ENCODE measurements at places on chromosomes 1 and 21.
A peak's percentile ranks its signal among the peaks of the same experiment; 100 is the strongest.

- no peak for DNase-seq
Observed at GRCh38 chr1:115426231-115426771, 88.3 kb upstream of the NGF start.

DNA sequence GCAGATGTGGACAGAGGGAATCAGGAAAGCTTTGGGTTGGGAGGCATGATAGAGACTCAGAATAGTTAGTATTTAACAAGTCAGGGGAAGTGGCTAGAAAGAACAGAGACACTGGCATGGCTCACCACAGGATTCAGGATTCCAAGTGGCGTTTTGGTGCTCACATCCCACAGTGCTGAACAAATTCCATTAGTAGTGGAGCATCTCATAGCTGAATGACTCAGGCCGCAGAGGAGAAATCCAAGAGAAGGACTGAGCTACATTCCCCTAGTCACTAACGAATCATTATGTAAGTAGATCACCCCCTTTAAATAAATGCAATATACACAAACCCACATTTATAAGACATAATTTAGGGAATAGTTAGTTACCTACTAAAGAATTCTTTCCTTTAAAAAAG lies 5.0 kb upstream of the KCNJ9 start:
- no peak for DNase-seq

GRCh38 chr1:105437847-105438246 lies 1618.6 kb upstream of the PRMT6 start:
- no peak for DNase-seq

DNA sequence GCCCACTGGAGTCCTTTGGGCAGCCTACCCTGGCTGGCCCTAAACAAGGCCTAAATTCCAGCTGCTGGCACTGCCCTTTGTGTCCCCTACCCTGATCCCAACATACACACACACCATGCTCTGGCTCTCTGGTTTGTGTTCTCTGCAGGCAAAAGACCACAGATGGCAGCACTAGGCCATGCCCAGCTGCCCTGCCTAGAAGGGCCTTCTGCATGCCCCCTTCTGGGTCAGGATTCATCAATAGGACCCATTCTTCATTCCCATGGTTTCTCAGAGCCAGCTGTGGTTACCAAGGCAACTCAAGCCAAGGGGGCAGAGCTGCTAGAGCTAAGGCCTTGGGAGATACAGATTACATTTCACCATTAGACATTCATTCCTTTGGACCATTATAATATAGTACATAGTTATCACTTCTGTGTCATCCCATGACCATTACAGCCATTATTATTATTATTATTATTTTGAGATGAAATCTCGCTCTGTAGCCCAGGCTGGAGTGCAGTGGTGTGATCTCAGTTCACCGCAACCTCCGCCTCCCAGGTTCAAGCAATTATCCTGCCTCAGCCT lies 17.5 kb downstream of the ASAP3 start:
- no peak for DNase-seq

DNA sequence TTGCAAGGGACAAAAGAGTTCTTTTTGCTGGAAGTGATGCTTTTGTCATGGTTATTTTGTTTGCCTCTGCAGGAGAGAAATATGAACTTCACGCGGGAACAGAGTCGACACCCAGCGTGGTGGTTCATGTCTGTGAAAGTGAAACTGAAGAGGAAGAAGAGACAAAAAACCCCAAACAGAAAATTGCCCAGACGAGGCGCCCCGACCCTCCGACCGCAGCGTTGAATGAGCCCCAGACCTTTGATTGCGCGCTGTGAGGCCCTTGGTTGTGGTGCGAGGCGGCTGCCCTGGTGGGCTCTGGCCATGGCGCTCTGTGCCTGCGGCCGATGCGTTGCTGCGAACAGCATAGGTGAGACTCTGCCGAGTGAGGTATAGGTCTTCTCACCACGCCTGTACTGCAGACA lies 20.9 kb upstream of the NCMAP start:
- DNase-seq = peak; percentile 68

- no peak for DNase-seq
Observed at GRCh38 chr1:111739925-111740765, 950 bp upstream of the INKA2 start.

GRCh38 chr21:21102896-21103295 lies 104.7 kb downstream of the NCAM2 start:
- no peak for DNase-seq

- no peak for DNase-seq
Observed at GRCh38 chr1:94846308-94846707, 26.2 kb downstream of the SLC44A3 start.

DNA sequence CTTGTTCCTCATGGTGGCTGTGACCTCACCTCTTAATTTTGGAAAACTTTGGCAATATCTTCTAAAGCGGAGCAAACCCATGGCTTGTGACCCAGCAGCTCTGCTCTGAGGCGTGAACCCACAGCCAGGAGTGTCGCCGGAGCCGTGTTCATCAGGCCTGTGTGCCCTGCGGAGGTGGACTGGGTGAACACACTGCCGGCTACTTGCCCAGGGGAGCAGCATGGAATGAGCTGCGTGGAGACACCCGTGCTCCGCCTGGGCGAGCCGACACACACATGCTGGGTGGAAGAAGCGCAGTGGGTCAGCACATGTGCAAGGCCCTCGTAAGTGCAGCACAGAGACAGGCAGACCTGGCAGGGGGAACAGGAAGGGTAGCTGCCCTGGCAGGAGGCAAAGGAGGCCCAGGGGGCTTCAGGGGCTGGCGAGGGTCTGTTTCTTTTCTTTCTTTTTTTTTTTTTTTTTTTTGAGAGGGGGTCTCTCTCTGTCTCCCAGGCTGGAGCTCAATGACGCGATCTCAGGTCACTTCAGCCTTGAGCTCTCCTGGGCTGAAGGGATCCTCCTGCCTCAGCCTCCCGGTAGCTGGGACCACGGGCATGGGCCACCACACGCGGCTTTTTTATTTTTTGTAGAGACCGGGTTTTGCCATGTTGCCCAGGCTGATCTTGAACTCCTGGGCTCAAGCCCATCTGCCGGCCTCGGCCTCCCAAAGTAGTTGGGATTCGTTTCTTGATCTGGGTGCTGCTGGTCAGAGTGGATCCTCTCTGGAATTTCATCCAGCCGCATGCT lies 41.8 kb downstream of the AGPAT3 start:
- no peak for DNase-seq

DNA sequence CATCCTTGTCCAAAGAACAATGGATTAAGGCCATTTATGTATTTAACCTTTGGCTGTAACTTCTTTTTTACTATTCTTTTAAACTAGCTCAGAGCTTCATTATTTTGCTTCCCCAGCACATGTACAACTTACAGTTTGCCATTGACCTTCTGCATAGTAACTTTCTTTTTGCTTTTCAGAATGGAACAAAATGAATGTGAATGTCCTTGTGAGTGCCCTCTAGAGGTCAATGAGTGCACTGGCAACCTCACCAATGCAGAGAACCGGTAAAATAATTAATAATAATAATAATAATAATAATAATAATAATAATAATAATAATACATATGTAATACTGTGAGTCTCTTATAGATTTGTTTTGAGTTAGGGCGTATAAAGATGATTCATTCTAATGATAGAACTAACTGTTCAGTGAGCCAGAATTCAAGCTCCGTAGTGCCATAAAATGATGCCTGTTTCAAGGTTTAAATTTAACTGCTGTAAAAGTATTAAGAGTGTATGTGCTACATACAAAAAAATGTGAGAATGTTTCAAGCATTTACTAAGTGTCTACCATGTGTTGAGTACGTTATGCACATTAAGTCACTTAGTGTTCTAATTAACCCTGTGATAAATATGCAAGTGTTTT lies 69.0 kb upstream of the RAVER2 start:
- DNase-seq = peak; percentile 26

GRCh38 chr1:6935361-6935883 lies 150.2 kb downstream of the CAMTA1 start:
- DNase-seq = no peak

GRCh38 chr1:245153552-245154428 lies 995 bp upstream of the KIF26B start:
- DNase-seq = peak; percentile 48

DNA sequence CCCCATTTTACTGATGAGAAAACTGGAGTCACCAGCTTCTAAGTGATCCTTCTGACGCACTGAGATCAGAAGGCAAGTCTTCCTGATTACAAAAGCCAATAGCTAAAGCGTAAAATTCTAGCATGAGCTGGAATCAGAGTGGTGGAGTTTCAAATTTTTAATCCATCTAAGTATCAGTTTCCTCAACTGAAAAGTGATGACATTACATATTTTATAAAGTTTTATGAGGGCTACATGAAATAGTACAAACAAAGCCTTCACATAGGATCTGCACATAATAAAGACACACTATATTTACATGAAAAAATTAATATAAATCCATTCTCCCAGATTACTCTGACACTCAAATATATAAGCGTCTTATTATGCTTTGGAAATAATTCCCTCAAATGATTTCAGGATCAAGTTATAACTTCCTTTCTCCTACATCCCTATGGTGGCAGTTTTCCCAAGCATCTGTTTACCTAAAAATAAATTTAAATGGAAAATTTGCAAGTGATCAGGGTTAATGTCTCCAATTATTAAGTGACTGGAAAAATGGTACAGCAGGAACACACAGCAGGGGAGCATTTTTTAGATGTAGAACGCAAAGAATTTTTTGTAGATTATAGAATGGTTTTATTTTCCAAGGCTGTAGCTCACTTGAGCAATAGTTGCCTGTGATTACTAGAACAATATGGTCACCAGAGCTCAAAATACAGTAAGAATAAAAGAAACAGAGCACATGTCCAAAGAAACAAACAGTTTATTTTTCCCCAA lies 490.4 kb upstream of the C1orf87 start:
- DNase-seq = no peak

DNA sequence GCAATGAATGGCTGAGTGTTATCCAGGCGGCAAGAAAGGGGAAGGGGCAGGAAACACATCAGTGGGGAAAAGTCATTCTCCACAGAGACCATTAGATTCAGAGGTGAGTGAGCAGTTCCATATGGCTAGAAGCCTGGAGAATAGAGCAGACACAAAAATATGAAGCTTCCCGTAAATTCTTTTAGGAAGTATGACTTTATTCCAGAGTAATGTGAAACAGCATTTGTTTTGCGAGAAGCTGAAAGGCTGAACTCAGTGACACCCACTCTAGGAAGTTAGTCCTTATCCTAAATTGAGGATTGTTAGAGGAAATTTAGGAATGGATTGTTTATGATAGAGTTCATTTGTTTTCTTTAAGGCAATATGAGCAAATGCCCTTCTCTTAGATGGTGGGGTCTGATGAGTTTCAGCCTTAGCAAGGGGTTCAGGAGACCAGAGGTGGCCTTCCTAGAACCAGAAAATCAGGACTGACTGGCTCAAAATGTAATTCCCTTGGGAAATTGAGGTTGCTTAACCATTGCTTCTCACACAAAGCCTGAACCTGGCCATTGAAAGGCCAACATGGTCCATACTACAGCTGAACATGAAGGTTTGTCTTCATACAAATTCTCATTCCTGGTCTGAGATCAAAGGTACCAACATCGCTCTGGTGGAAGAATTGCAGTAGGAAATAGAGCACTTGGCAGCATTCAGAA lies 167.5 kb downstream of the TPR start:
- DNase-seq = no peak

GRCh38 chr1:150259758-150260669 lies 2.4 kb downstream of the CA14 start:
- no peak for DNase-seq

DNA sequence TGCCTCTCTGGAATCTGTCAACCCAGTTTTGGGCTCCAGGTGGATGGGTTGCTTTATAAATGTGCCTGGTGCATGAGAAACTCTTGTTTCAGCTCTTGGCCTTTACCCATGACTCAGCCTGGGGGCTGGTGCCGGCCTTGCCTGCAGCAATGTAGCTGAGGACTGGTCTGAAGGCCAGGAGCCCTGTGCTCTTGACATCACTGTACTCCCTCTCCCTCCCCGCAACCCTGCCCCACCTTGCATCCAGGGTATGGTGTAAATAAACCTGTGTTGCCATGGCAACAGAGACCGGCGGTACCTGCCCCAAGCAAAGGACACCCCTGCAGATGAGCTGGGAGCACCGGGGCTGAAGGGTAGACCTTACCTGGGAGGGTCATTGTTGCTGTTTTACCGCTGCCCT lies 13.3 kb downstream of the FAM151A start:
- no peak for DNase-seq

DNA sequence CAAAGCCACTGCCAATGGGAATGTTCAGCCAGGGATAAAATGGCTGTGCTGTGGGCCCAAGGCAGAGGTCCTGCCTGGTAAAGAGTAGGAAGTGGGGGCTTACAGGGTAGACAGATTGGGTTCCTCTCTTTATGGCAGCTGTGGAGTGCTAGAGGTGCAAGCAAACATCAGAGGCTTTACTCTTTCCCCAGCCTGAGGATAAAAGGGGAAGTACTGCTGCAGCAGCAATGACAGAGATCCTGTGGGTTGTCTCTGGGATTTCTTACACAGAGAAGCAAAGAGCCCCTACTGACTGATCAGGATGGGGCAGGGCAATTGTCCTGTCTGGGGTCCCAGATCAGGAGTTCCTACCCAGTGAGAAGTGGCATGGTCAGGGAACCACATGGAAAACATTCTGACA lies 54.2 kb downstream of the DRAM2 start:
- no peak for DNase-seq

DNA sequence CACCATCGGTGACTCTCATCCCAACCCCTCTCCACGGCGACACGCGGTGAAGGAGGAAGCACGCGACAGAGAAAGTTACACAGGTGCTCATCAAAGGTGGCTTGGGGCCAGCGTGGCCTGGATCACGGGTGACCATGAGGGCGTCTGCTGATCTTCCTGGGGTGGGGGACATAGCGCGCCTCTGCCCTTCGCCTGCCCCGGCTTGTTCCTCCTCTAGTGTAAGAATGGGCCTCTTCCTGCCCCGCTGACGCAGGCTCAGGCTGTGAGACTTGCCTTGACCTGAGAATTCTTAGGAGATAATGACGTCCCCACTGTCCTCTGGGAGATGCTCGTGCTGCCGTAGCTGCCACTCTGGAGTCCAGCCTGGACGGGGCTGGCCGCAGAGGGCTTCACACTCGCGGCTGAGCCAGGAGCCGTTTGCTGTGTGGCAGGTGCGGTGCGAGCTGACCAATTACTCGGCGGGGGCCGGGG lies 39.0 kb upstream of the TMEM52 start:
- DNase-seq = no peak

DNA sequence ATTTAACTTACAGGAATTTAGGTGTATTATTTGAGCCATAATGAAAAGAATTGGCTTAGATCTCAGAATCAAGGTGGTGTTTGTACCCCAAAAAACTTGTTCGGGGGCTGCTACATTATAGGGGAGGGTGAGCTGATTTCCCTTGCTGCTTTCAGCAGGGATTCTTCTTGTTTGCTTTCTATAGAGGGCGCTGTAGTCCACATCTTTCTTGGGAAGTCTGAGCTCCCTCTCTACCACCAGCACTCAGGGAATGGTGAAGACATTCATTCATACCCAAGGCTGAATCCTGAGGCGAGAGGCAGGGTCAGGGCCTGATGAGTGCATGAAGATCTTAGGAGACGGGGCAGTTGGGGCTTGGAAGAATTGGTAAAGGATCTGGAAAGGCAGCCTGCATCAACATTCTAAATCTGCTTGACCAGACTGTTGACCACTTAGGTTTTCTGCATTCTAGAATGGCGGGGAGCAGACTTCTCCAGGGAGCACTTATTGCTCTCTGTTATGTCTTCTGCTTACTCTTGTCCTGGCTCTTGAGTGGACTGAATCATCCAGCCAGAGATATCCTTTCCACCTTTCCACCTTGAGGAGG lies 18.9 kb downstream of the SPATA46 start:
- DNase-seq = no peak

GRCh38 chr1:185917646-185918045 lies 183.5 kb downstream of the HMCN1 start:
- no peak for DNase-seq

GRCh38 chr1:74715236-74715502 lies 17.7 kb downstream of the CRYZ start:
- no peak for DNase-seq

GRCh38 chr1:44507490-44508396 lies 102.7 kb downstream of the RNF220 start:
- no peak for DNase-seq

GRCh38 chr21:45421071-45421845 lies 16.3 kb downstream of the COL18A1 start:
- no peak for DNase-seq

All from GM13977 (cell line).